ENCODE measurements at places on chromosomes 2 and 18.

DNA sequence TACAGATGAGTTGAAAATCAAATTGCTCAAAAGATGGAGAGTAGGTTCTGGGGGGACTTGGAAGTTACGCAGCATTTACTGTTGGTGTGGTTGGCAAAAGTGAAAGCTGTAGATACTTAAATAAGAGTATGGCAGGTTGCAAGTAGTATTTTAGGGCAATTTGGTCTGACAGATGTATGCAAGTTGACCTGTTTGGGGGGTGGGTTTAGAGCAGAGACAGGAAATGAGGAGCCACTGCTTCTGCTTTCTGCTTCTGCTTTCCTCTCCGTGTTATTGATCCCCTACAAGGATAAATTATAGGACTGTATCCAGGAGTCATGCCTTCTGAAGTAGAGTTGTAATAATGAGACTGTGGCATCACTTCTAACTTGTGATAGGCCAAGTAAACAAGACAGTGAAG is 71.2 kb downstream of the EPAS1 start:
- DNase-seq = no peak

DNA sequence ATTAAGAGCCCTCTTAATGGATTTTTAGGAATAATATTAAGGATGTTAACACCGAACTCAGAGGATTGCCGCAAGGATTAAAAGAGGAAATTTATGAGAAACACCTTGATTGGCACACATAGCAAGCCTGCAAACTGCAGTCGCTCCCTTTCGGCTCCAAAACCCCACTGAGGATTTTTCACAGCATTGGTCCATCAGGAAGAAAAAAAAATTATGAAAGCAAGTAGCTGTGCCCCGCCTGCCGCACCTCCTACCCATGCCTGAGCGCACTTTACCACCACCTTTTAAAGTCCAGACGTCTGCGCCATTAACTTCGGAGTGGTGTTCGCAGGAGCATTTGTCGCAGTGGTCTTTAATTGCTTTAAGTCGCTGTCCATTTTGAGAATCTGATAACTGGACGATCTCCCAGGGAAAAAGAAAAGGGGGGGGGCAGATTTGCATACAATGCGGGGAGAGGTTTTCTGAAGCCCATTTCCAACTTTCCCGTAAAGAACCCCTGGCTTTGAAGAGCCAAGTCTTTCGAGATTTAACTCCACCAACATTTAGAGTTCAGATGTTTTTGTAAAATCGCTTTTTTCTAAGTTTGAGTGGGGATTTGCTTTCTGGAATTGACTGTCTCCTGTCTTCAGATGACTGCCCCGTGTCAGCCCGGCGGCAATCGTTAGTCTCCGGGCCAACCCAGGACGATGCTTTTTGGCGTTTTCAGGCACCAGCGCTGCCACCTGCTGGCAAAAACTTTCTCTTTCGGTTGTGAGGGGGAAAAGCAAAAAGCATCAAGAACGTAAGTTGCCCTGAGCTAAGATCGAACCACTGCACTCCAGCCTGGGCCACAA is 913 bp upstream of the TRABD2A start:
- DNase-seq = peak; percentile 86

DNA sequence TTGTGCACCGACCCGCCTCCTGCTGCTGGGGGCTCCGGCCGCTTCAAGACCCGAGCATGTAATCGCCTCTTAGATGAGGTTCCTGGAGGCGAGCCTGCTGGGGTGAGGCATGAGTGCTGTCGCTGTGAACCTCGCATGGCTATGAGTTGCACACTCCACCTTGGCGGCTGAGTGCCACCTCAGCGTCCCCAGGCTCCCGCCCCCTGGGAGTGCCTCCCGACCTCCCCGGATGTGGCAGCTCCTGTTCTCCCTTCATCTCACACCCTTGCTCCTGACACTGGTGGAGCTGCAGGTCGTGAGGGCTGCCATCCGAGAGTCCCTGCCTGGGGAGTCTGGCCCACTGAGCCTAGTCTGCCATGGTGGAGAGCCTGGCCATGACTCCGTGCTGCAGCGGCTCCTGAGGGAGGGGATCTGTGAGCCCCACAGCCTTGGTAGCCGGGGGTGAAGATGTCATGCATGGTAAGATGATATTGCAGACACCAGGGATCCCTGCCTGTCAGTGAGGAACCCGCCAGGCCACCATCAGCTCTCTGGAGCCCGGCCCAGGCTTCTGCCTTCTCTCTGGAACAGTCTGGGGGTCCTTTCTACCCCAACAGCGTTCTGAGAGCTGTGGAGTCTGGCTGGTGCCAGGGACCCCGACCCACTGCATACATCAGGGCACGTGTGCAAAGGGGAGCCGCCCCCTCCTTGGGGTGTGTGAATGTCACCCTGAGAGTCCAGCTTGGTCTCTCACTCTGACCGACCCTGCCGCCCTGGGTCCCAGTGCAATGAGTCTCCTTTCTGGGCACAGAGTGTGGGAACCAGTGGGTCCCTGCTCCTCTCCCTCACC is 61.6 kb upstream of the HS6ST1 start:
- no peak for DNase-seq

DNA sequence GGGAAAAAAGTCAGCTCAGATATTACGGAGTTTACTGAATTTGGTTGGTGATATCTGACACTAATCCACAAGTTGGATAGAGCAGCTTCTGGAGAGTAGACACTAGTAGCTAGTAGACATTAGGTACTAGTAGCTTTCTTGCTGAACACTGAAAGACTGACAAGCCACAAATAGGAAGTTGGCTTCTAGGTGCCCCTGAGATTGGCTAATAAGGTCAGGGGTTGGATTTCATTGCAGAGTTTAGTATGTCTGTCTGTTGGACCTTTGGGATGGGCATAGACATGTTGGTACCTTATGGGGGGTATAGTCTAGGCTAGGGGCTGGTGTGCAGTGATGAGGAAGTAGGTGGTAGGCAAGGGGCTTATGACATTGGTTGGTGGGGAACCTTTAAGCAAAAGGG is 164.9 kb upstream of the LRRTM1 start:
- DNase-seq = no peak

DNA sequence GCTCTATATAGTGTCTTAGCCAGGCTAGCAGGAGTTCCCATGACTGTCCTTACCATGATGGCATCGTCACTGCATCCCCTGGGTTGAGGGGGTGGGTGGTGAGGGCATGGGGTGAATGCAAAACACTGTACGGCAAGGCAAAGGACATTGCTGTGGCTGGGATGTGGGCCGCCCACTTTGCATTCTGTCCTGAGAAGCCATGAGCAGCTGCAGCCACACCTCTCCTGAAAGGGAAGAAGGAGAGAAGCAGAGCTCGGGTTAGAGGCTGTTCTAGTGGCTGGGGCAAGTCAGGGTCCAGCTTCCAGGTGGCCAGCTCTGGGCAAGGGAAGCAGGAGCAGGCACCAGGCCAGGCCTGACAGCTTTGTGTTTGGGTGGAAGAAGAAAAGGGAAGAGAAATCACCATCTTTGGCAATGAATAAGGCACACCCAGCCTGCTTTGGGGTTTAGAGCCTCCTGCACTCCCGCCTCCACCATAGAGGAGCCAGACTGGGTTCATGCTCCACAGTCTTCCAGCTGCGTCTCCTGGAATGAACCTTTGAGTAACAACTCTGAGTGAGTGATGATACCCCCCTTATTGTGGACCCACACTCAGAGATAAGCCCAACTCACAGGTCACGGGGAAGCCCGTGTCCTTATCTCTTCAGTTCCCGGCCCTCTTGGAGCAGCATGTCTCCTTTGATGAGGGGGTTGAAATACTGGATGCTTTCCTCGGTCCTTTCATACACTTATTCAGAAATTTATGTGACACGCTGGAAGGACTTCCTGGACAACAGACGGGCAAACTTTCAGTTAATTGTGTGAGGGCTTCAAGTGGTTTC is 63.4 kb downstream of the INPP4A start:
- DNase-seq = no peak

- no peak for DNase-seq
Observed at GRCh38 chr2:12223732-12224131, 477.3 kb downstream of the LPIN1 start.

DNA sequence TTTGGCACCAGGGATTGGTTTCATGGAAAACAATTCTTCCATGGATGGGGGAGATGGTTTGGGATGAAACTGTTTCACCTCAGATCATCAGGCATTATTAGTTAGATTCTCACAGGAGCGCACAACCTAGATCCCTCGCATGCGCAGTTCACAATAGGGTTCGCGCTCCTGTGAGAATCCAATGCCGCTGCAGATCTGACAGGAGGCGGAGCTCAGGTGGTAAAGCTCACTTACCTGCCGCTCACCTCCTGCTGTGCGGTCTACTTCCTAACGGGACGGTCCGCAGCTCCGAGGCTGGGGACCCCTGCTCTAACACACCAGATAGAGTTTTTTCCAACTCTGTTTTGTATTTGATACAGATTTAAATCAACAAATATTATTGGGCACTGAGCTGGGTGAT is 286.5 kb downstream of the MTX2 start:
- DNase-seq = no peak

DNA sequence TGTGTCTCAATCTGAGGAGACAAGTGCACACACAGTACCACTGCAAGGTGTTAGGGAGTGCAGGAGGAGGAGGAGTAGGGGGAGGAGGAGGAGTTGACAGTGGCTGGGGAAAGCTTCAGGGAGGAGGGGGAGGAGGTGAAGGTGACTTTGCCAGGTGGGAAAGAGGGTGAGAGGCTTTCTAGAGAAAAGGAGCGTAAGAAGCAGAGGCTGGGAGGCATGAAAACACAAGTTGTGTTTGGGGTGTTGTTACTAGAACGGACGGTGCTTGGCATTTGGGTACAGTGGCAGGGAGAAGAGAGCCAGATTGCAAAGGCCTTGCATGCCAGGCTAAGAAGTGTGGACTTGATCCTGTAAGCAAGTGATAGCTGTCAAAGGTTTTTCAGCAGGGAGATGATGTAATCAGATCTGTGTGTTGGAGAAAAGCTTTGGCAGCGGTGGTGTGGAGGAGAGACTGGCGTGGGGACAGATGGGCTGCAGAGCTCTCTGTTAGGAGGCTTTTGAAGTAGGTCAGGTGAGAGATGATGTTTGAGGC is 16.2 kb downstream of the TANC1 start:
- no peak for DNase-seq

DNA sequence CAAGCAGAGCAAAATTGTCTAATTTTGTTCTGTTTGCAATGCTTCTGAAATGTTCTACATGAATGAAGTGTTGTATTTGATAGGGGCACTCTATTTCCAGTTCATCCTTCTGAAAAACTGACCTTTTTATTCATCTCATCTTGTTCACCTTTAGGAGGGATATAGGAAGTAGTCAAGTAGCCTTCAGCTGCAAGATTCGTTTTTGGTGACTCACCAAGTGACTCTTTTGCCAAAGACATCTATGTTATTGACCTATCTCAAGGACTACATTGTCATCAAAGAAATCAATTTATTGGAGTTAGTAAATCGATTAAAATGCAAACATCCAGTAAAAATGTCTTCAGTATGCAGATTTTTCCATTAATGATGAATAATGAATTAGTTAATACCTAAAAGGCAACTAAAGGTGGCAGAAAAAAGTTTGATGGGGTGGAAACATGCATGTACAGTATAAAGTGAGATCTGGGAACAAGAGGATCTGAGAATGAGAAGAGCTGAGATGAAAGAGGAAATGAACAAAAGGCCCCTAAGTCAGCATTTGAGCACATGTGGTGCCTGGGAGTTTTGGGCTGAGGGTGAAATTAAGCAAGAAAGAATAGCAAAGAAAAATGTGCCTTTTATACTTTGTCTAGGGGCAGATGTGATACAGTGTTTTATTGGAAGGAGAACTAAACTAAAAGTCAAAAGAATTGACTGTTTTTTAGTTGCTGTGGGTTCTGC is 255.1 kb upstream of the LINC00305 start:
- no peak for DNase-seq
